Stimulated activated CD8-positive, alpha-beta memory T cell treated with anti-CD3 and anti-CD28 coated beads, Interleukin-4, amount 100 ng/mL, for 1 hour (primary cell): ENCODE measurements at places on chromosomes 3 and 15.

- DNase-seq, result no peak
Observed at GRCh38 chr3:63585927-63586326, 66.5 kb upstream of the SNTN start.

- no peak for DNase-seq
Observed at GRCh38 chr3:155106119-155106518, 26.0 kb downstream of the MME start.

DNA sequence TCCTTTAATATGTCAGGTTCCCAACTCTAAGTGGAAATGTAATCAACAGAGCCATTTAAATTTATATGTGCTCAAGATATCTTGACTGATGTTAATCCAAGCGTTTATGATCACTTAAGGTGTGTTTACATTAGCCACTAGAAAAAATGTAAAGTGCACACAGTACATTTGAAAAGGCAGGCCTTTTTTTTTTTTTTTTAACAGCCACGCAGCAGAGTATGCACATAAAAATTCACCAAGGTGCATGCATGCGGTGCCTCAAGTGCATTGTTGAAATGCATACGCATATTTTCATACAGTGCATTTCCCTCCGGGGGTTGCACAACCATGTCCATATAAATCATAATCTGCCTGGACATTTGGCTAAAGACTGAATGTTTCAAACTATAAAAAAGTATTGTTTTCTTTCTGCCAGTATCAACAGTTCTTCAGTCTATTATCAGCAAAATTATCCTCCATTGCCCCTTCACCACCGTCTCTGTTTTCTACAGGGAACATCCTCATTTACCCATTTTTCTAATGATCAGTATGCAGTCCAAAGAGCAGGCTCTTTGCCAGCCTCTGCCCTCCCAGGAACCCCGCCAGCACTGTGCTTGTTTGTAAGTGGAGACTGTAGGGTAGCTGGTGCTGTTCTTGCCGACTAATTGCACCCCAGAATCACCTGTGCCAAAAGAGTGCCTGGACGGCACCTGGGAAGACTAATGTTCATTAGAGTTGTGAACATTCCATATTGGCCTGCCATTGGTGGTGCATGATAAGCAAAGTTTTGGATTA, 611.2 kb upstream of the CFAP20DC start:
- no peak for DNase-seq

GRCh38 chr15:95995375-95996168, 334.9 kb upstream of the NR2F2 start:
- no peak for DNase-seq

DNA sequence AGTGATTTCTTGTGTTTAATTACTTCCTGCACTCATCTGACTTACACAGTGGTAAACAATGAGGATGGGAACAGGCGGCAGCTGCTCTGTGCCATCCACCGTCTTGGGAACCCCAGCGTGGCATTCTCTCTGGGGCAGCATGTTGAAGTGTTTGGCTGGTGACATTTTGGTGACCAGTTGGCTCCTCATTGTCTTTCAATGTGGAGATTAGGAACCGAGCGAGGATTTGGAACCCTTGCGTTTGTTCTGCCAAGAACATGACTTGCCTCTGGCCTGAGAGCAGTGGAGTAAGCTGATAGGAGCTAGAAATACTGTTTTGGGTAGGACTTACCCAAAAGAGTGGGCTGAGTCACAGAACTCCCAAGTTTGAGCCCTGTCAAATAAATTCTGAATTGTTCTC, 88.8 kb downstream of the IGF1R start:
- DNase-seq, result no peak

GRCh38 chr3:31004025-31004678, 109.7 kb upstream of the GADL1 start:
- DNase-seq, result no peak

DNA sequence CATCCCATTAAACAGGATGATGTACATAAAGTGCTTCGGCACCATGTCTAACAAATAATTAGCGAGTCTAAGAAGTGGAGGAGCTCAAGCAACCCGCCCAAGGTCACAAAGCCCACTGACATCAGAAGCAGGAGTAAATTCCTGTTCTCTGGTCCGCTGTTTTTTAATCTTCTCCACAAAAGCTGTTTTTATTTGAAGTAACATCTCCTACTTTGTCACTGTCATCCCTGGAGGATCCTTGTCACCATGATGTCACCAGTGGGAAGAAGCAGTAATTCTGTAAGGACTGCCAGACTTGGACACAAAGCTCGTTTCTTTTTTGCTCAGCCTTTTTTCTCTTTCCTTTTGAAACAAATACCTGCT, 216.2 kb downstream of the STT3B start:
- DNase-seq, result no peak

GRCh38 chr3:150278843-150279381, 129.2 kb upstream of the TSC22D2 start:
- DNase-seq, result no peak

DNA sequence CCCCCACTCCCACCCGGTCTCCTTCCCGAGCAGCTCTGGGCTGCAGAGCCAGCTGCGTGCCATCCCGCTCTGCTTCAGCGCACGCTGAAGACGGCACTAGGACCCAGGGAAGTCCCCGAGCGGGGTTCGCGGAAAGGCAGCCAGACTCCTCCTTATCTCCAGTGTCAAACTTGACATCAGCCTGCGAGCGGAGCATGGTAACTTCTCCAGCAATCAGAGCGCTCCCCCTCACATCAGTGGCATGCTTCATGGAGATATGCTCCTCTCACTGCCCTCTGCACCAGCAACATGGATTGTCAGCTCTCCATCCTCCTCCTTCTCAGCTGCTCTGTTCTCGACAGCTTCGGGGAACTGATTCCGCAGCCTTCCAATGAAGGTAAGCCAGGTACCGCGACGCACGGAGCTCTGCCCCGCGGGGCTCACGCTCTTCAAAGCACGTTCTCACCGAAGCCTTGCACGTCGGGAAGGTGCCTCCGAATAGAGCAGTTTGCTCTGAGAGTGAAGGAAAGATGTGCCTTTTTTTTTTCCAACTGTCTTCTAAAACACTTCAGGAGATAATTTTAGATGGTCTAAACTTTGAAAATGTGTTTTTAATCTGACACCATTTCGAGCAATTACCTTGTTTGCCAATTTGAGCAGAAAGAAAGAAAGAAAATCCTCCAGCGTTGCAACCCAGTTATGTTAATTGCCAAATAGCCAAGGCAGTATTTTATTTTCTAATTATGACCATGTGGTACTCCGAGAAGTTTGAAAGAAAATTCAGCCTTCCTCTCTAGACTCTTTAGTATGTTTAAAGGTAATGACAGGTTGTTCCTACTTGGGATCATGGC, at the start of gene EPHA3:
Gene EPHA3 (plus strand): TSS at position 161 of the 830 bp plus-strand sequence. CDS start 128 bp downstream, at position 289.
- DNase-seq, result no peak

GRCh38 chr3:180747805-180748361, 68.6 kb upstream of the CCDC39 start:
- no peak for DNase-seq

DNA sequence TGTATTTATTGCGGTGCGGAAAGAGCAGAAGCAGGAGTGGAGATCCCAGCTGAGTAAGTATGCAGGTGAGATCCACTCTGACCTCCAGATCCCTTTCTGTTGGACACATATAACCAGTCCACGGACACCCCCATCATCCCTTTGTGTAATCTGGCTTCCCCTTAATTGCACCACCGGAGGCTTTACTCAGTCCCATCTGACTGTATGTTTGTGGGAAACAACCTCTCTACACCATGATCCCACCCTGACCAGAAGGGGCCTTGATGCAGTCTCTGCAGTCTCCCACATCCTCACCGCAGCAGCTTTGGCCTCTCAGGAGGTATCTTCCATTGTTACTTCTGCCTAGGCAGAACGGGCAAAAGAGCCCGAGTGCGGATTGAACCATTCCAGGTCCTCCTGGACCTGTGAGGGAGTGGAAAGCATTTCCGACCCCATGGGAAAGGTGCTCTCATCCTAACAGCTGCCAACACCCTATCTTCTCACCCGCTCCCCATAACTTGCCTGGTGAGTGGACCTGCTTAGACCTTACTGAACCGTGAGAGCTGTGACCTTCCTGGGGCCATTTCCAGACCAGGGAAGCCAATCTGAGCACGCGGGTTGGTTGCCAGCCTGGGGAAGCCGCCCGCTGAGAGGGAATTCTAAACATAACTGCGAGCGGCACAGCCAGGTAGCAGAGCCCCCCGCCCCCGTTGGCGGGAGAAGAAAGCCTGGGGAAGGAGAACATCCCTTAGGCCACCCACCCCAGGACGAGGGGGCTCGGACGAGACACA, 1.1 kb downstream of the SLCO2A1 start:
- DNase-seq, result no peak

- no peak for DNase-seq
Observed at GRCh38 chr3:128482666-128483656, 10.0 kb downstream of the GATA2 start.

DNA sequence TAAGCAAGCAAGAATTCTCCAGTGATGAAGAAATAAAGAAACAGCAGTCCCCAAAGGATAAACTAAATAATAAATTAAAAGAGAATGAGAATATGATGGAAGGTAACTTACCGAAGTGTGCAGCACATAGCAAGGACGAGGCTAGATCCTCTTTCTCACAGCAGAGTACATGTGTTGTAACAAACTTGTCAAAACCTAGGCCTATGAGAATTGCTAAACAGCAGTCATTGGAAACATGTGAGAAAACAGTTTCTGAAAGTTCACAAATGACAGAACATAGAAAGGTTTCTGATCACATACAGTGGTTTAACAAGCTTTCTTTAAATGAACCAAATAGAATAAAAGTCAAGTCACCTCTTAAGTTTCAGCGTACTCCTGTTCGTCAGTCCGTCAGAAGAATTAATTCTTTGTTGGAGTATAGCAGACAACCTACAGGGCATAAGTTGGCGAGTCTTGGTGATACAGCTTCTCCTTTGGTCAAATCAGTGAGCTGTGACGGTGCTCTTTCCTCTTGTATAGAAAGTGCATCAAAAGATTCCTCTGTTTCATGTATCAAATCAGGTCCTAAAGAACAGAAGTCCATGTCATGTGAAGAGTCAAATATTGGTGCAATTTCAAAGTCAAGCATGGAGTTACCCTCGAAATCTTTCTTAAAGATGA, 4.5 kb upstream of the SCG5 start:
- DNase-seq, result no peak

GRCh38 chr3:100044369-100044768, 69.9 kb downstream of the FILIP1L start:
- DNase-seq, result no peak

DNA sequence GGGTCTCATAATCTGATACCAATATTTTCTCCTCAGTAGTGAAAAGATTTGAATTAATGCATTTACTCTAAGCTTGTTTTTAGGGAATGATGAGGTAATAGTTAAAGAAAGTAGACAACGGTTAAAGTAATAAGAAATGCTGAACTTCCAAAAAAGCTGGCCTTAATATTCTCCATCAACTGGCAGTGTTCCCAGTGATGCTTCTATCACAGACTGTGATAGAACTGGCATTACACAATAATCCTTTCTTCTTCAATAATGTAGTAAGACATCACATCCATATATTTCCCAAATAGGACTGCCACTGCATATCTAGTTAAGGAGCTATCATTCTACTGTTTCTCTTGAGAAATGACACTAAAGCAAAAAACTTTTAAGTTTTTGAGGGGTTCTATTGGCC, 188.7 kb downstream of the IL5RA start:
- no peak for DNase-seq

- DNase-seq, result no peak
Observed at GRCh38 chr3:164306042-164306441, 772.3 kb downstream of the SI start.

GRCh38 chr3:193882091-193882490, 253.9 kb upstream of the HES1 start:
- DNase-seq, result no peak

- no peak for DNase-seq
Observed at GRCh38 chr3:53169832-53170324, 8.9 kb downstream of the PRKCD start.

- no peak for DNase-seq
Observed at GRCh38 chr15:69857250-69857649, 240.5 kb downstream of the TLE3 start.

- DNase-seq, result no peak
Observed at GRCh38 chr3:44970926-44971490, 5.0 kb downstream of the ZDHHC3 start.

- no peak for DNase-seq
Observed at GRCh38 chr3:125141596-125142419, 70.7 kb downstream of the SLC12A8 start.

DNA sequence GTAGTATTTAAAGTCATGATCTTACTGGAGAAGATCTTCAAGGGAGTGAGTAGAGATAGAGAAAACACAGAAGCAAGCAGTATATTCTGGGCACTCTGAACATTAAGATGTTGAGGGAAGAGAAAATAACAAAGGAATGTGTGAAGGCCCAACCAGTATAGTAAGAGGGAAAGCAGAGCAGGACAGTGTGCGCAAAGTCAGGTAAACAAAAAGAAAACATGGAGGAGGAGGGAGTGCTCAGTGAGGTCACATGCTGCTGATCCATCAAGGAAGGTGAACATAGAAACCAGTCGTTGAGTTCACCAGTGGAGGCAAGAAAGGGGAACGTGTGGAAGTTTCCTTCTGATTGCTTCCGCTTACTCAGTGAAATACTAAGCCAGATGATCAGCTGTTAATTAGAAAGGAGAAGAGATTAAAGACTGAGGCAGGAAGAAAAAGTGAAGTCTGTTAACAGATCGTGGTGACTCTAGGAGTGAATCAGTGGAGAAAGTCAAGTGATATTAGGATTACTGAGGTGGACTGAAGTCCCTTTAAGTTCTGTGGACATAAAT, 47.2 kb downstream of the OPA1 start:
- no peak for DNase-seq

- no peak for DNase-seq
Observed at GRCh38 chr15:74937272-74937589, 642 bp downstream of the COX5A start.
